ENCODE measurements at places on chromosomes 7 and 10.

DNA sequence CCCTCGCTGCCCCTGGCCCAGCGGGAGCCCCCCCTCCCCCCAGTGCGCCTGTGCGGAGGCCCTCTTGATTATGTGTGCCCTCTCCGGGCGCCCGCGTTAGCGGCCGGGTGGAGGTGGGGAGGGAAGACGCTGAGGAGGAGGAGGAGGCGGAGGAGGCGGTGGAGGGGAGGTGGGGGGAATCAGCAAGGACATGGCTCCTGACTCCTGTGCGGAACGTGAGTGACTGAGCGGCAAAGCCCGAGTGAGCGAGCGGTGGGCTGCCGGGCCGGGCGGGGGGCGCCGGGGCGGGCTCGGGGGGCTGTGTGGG, 201 bp downstream of the MLLT10 start:
- DNase-seq, result no peak

- no peak for DNase-seq
These were observed 71.8 kb downstream of the SKAP2 start for GRCh38 chr7:26792576-26792975.

DNA sequence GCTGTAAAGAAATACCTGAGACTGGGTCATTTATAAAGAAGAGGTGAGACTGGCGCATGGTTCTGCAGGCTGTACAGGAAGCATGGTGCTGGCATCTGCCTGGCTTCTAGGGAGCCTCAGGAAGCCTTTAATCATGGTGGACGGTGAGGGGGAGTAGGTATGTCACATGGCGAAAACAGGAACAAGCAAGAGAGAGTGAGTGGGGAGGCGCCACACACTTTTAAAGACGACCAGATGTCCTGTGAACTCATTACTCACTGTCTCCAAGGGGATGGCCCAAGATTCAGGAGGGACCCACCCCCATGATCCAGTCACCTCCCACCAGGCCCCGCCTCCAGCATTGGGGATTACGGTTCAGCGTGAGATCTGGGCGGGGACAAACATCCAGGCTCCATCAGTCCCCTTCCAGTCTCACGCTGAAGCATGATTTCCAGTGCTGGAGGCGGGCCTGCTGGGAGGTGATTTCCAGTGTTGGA, 3.2 kb downstream of the ZNF316 start:
- DNase-seq, result no peak

DNA sequence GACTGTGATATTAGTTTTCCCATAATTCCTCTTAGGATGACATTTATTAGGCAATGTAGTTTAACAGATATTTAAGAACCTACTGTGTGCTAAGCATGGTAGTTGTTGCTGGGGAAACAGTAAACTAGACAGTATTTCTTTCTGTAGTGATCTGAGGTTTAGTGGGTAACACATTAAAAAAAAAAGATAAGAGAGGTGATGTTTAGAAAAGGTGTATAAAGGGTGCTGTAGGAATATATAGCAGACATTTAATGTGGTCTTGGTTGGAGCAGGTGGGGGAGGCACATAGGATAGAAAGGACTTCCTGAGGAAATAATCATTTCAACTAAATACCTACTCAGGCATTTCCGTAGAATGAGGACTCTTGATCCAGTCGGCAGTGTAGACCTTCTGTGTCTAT, 11.9 kb downstream of the KIF11 start:
- DNase-seq, result no peak

DNA sequence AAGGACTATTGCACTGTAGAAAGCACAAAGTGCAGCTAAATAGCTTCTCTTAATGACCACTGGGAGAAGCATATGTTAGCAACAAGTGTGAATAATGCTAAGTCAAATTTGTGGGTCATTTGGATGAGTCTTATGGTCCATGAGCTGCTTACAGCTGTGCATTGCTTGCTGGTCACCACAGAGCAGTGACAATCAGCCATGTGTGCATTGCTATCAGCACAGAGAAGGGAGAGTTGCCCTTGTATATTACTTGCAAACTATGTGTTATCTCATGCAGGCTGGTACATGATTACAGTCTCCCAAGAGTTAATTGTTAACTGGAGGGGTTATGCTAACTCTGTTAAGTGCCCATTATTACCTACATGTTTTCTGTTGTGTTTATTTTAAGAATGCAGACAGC, 25.7 kb downstream of the MRPS33 start:
- DNase-seq, result no peak

DNA sequence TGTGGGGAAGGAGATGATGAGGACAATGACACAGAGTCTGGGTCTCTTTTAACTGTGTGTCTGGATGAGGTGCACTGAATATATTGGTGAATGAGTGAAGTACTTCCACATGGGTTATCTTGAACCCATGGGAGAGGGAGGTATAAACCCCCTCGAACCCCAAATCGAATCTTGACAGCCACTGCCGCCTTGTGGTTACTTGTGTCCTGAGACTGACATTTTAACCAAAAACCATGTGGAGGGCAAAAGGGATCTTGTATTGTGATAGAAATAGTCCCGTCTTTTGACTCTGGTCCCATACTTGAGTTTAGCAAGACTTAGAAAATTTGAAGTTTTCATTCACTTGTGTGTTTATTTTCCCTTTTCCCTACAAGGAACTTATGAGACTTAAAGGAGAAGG, 283.3 kb downstream of the PHTF2 start:
- DNase-seq, result no peak

DNA sequence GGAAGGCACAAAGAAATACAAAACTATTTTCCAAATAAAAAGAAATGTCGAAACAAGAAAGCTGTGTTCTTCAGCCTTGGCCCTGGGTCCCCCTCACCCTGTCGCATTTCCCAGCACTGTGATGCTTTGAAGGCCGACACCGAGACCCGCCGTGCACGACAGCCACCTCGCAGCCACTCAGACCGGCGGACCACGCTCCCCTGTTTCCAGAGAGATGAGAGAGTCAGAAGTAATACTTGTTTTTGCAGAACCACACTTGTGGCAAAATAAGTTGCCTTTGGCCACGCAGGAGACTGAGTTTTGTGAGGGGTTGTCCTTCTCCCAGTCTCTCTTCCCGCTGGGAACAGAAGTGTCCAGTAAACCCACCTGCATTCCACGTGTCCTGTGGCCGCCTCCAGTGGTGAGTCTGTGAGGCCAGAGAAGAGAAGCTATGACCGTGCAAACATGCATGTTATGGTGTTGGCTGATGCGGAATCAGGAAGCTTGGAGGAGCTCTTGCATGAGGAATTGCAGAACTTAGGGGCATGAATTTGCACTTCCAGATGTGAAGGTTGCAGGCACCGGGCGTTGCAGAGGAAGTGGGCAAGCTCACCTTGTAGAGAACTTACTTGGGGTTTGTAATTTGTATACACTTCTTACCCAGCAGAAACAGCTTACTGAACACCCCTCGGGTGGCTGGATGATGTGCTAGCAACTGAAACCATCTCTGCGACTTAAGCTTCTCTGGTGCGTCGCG, 194.5 kb downstream of the EBF3 start:
- no peak for DNase-seq

- peak; percentile 81 for DNase-seq
These were observed 30.2 kb upstream of the EZH2 start for GRCh38 chr7:148914208-148914777.

GRCh38 chr10:22222236-22223190, 4.7 kb upstream of the EBLN1 start:
- no peak for DNase-seq

- DNase-seq, result no peak
These were observed 1.7 kb downstream of the AKR1B1 start for GRCh38 chr7:134457210-134457609.

DNA sequence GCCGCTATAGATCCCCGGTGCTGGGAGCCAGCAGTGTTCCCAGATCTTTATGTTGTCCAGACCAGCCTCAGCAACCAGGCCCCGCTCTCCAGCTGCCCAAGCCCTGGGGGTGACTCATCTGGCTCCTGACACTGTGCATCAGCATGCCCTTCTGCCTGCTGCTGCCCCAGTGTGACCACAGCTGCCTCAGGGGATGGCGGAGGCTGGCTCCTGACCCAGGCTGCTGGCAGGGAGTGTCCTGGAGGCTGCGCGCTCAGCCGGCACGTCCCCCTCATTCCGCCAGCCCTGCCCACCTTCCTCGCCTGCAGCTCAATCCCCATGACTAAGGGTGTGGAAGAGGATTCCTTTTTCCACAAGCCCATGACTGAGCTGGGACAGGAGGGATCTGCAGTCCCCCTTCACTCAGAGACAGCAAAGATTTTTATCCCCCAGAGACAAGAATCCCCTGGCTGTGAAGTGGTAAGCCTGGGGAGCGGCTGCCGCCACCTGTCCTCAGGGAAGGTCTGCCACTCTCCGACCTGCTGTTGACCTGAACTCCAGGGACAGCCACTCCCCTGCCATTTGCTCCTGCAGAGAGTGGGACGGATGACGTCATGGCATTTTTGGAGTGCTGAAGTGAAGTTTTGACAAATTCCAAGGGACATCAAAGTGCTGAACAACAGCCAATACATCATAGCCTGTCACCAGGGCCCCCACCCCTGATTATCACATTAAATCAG, 182.8 kb upstream of the BMPER start:
- DNase-seq, result no peak

GRCh38 chr7:155346285-155346684, 48.6 kb downstream of the INSIG1 start:
- no peak for DNase-seq

DNA sequence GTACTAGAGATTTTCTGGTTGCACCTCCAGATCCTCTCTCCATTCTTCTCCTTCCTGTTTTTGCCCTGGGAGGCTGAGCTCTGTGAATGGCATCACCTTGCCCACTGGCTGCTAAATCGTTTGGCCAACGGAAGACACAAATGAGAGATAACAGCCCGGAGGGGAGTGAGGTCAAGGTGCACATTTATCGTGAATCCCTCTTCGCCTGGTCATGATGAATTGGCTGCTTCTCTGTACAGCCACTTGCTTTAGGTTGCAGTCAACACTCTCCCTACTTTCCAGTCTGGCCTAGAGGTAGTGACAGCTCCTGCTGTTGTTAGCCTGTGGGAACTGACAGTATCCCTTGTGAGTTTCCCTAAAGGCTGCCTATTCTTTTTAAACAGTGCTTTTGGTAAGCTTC, 85.4 kb upstream of the CHCHD3 start:
- DNase-seq, result no peak

DNA sequence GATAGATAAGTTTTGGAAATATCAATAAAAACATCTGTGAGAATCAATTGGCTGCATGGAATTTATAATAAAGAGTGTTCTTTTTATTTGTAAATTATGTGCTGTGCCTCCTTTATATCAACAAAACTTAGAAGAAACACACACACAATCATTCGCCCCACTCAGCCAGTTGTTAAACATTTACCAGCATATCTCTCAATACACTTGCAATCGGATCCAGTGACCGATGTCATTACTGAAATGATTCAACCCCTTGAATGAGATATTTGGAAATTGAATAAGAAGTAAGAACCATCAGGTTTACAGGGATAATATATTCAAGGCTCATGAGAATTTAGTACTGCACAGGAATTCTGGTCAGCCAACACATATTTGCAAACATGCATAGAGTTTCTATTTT, 35.6 kb downstream of the TAF3 start:
- no peak for DNase-seq

DNA sequence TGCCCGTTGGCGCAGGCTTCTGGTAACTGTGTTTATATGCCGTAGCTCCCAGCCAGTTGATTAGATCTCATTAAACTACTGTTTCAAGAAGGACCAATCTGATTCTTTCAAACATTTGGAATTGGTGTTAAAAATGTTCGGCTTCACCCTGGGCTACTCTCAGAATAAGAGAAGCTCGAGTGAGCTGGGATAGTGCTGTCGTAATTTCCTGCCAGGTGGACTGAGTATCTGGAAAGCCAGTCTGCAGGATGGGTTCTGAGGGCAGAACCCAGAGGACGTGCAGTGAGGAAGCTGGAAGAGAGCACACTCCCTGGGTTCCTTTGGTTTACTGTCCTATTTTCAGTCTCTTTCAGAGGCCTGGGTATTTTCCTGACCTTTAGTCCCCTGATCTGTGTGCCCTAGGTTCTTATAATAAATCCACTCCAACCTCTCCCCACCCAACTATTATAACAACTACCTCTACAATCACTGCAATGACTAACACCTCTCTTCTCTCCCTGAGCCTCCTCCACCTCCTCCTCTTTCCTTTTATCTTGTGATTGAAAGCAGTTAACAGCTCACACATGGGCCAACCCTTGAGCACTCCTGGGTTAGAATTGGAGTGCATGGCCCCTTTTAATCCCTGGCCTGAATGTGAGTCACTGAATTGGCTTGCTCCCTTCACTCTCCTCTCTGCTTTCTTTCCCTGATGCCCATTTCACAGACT, 63.0 kb downstream of the AOAH start:
- no peak for DNase-seq

GRCh38 chr10:76205361-76205760, 773.9 kb downstream of the LRMDA start:
- DNase-seq, result no peak

DNA sequence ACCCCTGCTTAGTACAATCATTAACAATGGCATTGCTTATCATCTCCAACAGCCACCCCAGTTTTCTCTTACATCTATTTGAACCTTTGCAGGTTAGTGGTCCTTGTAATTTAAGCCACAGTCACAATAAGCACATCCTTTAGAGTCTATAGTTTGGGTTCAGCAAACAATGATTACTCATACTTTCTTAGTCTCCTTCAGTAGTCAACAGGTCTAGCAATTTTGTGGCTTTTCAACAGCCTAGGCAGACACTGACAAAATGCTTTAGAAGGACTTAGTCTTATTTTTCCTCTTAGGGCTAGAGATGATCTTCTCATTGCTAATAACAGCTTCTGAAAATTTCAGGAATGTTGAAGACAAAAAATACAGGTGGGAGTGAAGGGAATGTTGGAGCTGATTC, 32.3 kb upstream of the FAM204A start:
- DNase-seq, result no peak

DNA sequence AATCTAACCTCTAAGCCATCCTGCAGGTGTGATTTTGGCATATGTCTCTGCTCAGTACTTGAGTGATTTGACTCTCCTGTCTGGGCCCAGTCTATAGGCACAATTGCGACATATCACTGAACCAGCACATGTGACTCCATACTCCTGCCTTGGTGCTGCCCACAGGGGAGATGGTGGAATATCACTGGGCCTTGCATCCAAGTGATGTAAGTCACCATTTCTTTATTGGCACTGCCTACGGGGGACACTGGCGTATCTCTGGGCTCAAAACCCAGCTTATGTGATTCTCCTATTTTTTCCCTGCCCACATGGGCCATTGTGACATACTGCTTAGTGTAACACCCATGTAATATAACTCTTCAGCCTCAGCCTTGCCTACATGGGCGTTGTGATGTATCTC, 48.1 kb upstream of the ZNF680 start:
- no peak for DNase-seq

DNA sequence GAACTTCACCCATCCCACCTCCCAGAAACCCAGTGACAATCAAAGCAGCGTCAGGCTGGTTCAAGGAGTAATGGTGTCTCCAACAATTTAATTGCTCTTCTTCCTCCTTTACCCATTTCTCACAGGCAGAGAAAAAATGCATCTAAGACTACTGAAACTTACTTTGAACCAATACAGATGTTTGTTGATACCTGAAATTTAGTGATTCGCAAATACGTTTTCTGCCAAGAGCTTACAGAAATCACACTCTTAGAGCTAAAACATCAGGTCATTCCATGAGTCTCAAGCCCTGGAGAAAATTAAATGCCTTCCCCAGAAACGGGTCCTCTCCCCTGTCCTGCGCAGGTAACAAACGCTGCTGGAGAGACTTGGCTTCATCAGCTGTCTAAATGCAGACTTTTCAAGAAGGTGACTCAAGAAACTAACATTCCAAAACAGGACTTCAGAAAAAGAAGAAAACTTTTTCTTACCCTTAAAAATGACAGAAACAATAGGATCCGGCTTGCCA, 443 bp downstream of the MYOF start:
- DNase-seq, result no peak

- no peak for DNase-seq
These were observed 48.4 kb upstream of the GSAP start for GRCh38 chr7:77464589-77464988.

GRCh38 chr10:50325449-50326171, 74.3 kb upstream of the ASAH2 start:
- DNase-seq, result peak; percentile 37

Data from activated T-cell treated with anti-CD3 and anti-CD28 coated beads, Interleukin-2, amount 50 U/mL, for 72 hours (primary cell).